ENCODE measurements at places on chromosomes 16 and 17.

GRCh38 chr17:17552351-17553216 lies 38.9 kb downstream of the PEMT start:
- no peak for DNase-seq

- no peak for DNase-seq
Observed at GRCh38 chr16:51854401-51854951, 692.5 kb downstream of the TOX3 start.

GRCh38 chr16:13378151-13378550 lies 476.8 kb downstream of the SHISA9 start:
- no peak for DNase-seq

GRCh38 chr17:13702266-13702665 lies 100.5 kb upstream of the HS3ST3A1 start:
- no peak for DNase-seq

- DNase-seq = no peak
Observed at GRCh38 chr17:38881600-38882191, 11.8 kb downstream of the LASP1 start.

GRCh38 chr16:10631886-10632285 lies 51.5 kb upstream of the EMP2 start:
- DNase-seq = no peak

DNA sequence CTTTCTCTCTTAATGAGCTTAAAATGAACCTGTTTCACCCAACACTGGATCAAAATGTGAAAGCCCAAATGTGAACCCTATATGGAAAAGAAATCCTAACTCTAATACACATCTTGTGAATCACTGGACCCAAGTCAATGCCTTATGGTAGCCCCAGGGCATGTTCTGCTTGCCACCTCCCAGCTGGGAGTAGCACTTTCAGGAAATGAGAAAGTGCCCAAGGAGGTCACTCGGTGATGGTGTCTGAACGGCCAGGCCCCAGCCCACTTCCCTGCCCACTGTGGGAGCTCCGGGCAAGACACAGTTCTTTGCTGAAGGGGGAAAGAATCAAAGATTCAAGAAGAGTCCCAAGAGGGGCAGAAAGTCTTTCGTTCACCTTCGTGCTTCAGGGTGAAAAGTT lies 46.1 kb downstream of the GTF3C1 start:
- no peak for DNase-seq

DNA sequence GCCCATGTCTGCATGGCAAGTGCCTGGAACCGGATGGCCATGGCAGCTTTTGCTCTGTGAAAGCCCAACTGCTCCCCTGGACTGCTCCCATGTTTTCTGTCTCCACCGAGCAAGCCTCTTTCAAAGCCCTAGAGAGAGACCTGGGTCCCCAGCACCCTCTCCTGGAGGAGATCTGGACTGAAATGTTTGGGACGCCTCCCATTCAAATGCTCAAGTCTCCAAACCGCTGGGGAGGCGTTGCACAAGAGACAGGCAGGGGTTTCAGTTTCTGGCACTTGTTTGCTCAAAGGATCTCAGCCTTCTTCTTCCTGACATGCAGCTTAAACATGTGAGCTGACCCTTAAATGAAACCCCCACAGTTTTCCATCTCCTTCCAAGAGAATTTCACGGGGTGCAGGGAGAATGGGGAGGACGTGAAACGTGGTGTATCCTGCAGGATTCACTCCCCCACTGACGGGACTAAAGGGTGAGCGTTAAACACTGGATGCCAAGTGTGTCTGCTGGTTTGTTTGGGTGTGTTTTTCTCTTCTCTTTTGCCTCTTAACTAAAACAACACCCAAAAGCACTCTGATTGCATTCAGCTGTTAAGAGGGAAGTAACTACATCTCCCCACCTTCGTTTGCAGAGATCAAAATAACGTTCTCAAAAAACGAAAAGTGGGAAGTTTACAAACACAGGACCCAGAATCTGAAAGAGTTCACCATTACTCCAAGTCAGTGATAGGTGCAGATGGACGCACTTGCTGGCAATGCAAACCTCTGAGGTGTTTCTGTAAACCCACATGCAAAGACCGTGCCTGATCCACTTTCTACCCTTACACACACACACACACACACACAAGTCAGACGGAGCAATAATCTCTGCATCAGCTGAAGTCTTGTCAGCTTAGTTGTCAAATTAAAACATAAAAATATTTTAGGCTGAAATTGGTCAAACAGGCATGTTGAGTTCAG lies 256.9 kb downstream of the C16orf95 start:
- DNase-seq = no peak

- DNase-seq = no peak
Observed at GRCh38 chr16:978403-978802, 3.2 kb upstream of the SOX8 start.

DNA sequence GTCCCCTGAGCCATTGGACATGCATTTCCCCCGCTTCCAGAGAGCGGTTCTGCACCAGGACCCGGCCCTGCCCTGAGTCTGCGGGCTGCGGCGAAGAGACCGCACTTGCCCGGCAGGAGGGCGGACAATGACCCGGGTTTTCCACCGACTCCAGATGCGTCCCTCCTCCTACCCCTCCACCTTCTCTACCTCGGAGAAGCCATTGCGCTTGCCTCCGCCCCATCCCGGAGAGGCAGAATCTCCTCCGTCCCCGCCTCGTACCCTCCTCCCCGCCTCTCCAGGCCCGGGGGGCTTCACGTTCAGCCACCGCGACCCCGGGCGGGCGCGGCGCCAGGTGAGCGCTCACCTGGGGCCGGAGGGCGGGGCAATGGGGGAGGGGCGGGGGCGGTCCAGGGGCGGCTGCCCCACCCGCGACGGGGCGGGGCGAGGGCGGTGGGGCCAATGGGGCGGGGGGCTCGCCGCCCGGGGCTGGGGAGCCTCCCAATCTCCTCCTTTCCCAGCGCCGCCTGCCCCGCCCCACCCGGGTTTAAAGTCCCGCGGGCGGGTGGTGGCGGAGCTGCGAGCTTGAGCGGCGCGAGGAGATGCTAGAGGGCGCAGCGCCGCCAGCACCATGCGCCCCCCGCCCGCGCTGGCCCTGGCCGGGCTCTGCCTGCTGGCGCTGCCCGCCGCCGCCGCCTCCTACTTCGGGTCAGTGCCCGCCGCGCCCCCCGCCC lies at the start of gene WNT9B:
TSS of gene WNT9B (plus strand) at position 555 of the 713 bp plus-strand sequence. CDS start at position 611, 56 bp downstream.
- DNase-seq = peak; percentile 58

DNA sequence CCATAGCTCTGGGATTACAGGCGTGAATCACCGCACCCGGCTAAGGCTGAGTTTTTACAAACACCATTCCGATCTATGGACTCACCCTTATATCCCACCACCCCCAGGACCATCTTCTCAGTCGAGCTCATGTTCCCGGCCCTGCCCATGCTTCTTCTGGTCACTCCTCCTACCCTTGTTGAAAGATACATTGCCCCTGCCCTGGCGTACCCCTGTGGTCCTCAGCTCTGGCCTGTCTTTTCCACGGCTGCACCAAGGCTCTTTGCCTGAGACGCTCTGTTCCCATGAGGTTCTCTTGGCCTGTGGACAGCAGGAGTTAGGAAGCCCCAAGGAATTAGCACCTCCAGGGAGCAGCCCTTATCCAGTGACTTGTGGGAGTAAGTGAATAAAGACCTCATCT lies 379.4 kb upstream of the TNRC6C start:
- no peak for DNase-seq

DNA sequence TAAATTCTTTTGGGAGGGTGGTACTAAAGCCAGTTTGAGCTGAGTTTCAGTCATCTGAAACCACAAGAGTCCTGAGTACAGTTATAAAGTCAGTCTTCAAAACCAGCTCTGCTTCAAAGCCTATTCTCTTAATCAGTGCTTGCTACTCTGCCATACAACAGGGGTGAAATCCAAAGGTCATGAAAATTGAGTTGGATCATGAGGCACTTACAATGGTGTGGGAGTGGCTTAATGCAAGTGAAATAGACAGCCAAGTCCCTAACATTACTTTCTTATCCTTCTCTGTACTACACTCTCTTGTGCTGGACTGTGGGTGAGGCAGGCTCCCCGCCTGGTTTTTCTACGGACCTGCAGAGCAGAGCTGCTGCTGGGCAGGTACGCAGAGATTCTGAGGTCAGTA lies 12.4 kb downstream of the CBLN1 start:
- DNase-seq = no peak

GRCh38 chr17:15257258-15257788 lies 7.8 kb downstream of the PMP22 start:
- peak; percentile 76 for DNase-seq

DNA sequence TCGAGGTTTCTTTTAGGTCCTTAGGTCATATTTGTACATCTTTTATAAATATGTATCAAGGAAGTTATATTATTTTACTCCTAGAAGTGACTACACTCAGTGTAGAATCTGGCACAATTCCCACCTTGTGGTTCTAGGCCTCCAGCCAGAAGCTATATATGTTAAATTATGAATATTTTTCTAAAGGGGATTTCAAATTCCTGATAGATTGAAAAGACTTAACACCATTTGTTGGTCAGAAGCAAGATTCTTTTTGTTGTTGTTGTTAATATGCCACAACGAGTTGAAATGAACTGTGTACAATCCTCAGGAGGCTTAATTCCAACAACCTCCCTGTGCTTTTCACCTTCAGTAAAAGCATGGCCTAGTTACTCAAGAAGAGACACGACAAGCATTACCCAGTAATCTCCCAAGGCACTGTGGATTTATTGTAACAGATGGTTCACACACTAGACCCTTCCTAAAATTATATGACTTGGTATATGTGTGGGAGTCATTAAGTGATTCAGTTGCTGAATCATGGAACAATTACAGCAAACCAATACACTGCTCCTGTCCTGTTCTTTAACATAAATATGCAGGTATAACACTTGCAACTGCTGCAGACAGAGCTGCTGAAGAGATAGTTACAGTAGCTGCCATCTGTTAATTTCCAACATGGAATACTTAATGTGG lies 964.4 kb upstream of the GOT2 start:
- DNase-seq = no peak

- no peak for DNase-seq
Observed at GRCh38 chr16:30076276-30076791, 540 bp downstream of the PPP4C start.

GRCh38 chr17:4958102-4958501 lies 7.2 kb downstream of the ENO3 start:
- DNase-seq = no peak

DNA sequence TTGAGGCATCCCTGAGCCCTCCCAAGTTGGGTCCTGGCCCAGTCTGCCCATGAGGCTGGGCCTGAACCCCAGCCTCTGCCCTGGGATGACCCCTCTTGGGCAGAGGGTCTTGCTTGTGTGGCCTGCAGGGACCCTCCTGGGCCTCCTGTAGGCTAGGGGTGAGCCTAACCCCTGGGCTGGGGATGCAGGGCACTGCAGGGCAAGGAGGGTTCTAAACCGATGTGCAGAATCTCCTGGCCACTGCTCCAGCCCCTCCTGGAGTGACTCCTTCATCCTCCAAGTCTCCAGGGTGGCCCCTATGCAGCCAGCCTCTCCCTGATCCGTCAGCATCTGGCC lies 37.5 kb downstream of the LGALS9 start:
- DNase-seq = no peak

DNA sequence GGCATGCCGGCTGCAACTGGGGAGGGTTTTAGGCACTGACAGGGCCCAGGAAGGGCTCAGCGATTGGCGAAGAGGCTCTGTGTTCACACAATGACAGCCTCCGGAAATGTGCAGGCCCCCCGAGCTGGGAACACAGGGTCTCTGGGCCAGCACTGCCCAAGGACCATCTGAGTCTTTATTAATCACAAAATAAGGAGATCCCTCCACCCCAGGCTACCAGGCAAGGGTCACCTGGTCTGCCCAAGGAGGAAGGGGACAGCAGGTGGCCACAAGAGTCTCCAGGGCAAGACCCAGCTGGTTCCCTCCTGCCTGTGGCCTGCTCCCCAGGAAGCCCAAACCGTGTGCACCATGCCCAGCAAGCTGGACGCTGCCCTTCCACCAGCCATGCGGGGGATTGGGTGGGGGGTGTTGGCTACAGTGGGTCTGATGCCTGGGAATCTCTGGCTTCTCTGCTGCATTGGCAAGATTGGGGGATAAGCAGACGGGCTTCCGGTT lies 52.1 kb upstream of the TNRC6C start:
- DNase-seq = no peak

GRCh38 chr17:73914536-73915274 lies 270.5 kb upstream of the SDK2 start:
- no peak for DNase-seq

DNA sequence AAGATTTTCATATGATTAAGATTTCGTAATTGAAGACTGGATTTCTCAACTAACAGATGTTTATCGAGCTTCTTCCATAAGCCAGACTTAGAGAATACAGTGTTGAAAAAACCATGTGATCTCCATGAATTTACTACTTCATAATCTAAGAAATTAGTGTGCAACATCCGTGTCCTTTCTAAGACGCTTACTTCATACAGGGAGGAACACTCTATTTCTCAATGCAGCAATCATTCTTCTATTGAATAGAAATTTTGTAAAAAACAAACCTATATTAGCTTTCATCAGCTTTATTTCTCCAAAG lies 946.3 kb downstream of the KCNJ2 start:
- no peak for DNase-seq
